ENCODE measurements at places on chromosomes 5 and 9.

DNA sequence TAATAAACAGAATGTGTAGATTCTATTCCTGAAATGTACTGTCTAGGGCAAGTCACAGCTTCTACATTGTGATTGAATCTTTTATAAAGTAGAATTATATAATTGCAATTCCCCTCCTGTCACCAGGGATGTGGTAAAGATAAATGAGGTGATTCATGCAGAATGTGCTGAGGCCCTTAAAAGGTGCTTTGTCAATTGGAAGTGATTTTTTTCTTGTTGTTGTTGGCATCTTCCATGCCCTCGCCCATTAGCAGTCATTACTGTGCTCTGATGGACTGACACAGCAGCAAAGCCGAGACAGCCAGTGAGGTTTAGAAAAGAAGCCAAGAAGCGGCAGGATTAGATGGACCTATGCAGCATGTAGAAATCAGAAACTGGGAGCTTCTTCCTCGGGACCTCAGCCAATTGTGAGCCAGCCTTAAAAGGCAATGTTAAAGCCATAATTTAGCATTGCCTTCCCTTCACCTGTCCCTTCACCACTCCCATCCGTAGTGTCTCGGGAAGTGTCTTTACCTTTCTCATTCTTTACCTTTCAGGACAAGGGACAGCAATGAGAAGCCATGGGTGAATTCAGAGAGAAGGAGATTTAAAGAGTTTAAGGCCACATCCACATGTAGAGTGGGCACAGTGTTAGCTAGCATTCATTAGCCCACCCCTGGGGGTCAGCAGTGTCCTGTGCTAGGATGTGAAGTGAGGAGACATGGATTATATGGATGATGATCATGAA lies 257.8 kb downstream of the PLK2 start:
- no peak for DNase-seq

DNA sequence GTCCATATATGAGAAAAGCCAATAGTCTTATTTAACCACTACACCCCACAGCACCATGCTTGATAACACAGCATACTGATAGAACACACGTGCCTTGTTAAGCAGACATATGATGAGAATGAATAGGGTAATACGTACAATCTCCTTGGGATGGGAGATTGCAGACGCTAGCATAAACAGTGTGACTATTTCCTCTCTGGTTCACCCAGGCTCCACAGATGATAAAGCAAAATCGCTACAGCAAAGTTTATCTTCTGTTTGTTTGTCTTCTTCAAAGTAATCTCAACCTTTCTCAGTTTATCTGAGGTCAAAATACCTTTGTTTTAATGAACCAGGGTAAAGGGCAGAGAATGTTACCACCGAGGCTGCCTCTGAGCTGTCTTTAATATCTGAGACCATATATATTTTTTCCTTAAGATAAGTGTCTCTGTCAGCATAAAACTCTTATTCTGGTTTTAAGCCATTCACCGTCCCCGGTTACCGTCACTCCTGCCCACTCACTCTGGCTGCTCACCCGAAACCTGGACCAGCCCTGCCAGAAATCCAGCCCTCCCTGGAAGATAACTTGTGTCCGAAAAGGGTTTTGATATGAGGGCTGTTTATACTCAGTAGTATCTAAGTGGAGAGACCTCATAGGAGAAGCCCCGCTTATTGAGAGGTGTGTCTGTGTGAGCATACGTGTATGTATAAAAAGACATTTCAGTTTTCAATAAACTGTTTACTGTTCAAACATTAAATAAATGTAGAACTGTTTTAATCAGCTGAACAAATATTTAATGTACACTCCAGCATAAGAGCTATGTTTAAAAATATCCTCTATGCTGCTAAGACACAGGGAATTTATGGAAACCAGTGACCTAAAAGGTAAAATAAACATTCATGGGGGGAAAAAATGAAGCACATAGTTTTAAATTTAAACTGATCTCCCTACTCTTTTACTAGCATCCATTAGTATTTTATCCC lies 465.4 kb downstream of the RASEF start:
- no peak for DNase-seq

- no peak for DNase-seq
Measured at GRCh38 chr5:58544926-58545325, 37.9 kb upstream of the RAB3C start.

DNA sequence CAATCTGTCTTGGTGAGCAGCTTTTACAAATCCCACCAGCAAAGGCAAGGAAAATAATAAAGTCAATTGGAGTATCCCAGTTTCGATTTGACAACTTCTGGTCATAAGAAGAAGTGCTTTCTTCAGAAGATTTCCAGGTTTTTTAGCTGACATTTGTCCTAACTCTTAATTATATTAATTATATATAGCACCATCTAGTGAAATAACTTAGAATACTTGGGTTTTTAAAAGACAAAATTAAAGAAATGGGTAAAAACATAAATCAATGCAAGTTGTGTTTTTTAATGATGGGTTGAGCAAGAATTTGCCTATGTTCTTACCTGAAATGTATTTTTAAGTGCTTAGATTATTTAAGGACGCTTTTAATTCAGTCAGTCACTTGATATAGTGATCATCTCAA lies 421.8 kb downstream of the ACTL7B start:
- DNase-seq = no peak

DNA sequence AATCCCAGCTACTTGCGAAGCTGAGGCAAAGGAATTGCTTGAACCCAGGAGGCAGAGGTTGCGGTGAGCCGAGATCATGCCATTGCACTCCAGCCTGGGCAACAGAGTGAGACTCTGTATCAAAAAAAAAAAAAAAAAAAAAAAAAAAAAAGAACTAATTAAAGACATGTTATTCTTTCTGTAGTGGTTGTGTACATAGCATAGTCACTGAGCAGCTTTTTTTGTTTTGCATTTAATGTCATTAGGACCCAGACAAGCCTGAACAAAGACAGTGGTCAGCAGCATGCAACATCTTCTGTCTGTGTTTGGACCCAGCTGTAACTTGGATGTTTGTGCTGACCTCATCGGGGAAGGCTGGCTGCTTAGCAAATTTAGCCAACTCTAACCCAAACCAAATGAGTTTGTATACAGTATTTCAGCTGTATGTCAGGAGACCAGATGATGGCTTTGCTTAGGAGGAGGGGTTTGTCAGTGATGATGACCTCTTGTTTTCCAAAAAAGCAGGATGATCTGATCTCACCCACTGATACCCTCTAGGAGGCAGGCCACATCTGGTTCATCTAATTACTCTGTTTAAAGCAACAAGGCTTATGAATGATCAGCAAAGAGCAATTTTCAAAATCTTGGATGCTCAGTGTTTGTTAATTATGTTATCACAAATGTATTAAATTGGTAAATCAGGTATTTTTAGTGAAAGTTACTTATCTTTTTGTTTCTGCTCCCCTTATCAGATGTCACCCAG lies 39.5 kb downstream of the SNCAIP start:
- DNase-seq = peak; percentile 1

DNA sequence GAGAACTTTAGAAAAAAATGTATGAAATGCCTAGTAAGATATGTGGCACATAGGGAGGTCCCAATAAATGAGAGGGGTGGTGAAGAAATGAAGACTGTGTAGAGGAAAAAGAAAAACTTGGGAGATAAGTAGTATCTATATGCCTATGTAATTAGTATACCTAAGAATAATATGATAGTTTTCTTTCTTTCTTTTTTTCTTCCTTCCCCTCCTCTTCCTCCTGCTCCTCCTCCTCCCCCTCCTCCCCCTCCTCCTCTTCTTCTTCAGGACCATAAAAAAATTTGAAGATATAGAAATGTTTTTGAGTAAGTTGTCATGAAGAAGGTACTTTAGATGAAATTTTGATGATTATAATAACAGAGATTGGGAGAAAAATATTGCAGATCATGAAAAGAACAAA lies 857.4 kb downstream of the MAT2B start:
- no peak for DNase-seq

DNA sequence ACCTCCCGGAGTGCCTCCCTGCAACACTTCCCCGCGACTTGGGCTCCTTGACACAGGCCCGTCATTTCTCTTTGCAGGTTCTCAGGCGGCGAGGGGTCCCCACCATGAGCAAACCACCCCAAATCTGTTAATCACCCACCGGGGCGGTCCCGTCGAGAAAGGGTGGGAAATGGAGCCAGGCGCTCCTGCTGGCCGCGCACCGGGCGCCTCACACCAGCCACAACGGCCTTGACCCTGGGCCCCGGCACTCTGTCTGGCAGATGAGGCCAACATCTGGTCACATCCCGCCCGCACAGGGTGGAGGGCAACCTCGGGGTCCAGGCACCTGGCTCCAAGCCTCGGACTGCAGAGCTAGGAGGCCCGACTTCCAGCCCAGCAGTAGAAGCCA lies 776 bp upstream of the TERT start:
- DNase-seq = no peak

- no peak for DNase-seq
Measured at GRCh38 chr5:55985181-55985580, 9.6 kb downstream of the IL6ST start.

DNA sequence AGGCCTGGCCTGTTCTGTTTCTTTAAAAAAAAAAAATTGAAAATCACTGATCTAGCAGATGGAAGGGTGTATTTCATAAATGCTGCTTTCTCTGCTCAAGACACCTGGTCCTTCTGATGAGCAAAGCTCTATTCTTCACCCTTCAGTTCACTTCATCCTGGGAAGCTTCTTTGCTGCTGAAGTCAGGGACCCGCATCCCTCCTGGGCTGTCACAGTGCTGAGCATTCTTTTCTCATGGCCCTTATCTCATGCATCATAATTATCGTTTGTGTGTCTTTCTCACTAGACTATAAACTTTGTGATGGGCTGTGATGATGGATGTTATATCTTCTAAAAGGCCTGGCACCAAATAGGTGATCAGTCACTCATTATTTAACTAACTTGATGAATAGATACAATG lies 461.0 kb downstream of the GADD45G start:
- DNase-seq = no peak

Measured in NCI-H524 (cell line).